ENCODE measurements at places on chromosomes 5 and 9.

- no peak for DNase-seq
Observed at GRCh38 chr5:95441636-95442035, 50.5 kb downstream of the FAM81B start.

DNA sequence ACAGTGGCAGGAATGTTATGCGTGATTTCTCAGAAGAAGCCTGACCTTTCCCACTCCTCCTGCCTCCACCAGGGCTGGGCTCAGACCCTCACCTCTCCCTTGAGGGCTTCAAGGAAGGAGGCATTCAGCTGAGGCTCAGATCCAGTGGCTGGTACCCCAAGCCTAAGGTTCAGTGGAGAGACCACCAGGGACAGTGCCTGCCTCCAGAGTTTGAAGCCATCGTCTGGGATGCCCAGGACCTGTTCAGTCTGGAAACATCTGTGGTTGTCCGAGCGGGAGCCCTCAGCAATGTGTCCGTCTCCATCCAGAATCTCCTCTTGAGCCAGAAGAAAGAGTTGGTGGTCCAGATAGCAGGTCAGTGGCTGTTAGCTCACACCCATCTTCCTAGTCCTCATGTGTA is 9.9 kb downstream of the BTNL9 start:
- no peak for DNase-seq

DNA sequence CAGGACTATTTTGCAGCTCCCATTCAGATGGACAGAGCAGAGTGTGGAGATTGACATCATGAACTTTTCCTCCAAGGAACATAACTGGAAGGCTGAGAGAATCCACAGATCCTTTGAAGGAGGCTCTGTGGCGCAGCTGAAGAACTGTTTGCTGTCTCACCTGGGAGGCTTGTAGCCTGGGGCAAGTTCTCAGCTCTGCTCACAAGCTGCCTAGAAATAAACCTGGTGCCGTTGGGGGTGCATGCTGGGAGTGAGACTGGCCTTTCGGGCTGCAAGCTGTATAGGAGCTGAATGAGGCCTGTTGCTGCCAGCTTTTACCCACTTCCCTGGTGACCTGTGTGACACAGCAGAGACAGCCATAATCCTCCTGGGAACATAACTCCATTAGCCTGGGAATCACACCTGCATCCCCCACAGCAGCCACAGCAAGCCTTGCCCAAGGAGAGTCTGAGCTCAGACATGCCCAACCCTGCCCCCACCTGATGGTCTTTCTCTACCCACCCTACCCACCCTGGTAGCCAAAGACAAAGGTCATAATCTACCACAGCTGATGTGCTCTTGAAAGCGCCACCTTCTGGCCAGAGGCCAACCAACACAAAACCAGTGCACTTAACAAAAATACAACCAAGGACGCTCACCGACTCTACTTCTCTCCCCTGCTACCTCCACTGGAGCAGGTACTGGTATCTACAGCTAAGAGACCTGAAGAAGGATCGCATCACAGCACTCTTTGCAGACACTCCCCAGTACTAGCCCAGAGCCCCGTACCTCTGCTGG is 205.1 kb upstream of the MRPS30 start:
- no peak for DNase-seq

- no peak for DNase-seq
Observed at GRCh38 chr5:180284149-180284548, 7.7 kb downstream of the MAPK9 start.

DNA sequence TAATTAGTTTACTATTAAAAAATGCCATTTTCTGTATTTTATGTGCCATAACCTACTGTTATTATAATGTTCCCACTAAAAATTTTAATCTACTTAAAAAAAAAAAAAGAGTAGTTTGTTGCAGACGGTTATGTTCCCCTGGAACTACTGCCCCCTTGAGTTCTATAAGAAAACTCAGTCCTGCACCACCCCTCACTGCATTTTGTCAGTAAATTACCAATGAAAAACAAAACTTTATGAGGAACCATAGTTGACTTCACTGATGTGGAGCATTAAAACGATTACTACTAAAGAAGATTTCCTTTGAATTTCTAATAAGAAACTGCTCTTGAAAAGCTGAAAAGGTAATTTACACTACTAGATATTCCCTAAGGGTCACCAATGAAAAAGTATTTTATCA is 288.7 kb downstream of the FBXL17 start:
- peak; percentile 19 for DNase-seq

- no peak for DNase-seq
Observed at GRCh38 chr5:51472472-51472871, 89.2 kb downstream of the ISL1 start.

DNA sequence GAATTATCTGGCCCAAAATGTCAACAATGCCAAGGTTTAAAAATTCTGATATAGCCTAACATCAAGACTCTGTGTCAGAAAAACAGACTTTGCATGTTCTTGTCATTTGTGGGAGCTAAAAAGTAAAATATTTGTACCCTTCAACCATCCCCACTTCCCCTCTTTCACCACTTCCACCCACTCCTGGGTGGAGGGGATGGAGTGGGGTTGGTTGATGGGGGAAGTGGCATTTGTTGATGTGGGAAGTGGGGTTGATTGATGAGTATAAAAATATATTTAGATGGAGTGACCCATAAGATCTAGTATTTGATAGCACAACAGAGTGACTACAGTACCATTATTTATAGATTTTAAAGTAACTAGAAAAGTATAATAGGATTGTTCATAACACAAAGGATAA is 55.0 kb upstream of the C9orf72 start:
- DNase-seq = no peak

GRCh38 chr5:133938929-133939328 is 29.5 kb downstream of the C5orf15 start:
- DNase-seq = no peak
